ENCODE measurements at places on chromosomes 16 and 17.

DNA sequence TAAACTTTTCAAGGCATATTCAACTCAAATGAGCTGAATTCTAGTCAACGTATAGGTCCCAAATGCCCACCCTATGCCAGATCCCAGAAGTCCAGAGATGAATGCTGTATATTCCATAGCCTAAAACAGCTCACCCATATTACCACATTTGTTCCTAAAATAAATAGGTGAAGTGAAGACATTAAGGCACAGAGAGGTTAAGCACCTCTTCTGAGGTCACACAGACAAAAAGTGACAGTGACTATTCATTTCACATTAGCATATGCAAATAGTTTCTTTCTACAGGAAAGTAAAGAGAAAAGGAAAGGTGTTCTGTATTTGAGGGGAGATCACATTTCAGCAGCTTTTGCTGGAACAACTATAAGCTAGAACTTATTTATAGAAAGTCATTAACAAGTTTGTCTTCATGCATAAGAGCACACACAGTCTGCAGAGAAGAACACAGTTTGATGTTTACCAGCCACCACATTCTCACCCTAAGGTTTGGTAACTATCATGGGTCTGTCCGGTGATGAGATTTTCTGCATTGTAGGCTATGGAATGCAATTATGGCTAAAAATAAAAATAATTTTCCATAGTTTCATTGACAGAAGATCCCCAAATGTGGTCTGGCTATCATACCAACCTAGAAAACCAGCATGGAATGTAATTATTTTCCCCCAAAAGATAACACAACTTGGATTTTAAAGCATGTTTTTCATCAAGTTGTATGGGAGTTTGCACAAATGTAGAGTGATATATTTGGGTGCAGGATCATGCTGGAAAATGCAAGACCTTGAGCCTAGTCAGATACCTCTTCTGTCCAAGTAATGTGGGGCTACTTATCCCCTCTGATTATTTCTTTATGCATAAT, 402.1 kb downstream of the UTP18 start:
- DNase-seq: no peak

DNA sequence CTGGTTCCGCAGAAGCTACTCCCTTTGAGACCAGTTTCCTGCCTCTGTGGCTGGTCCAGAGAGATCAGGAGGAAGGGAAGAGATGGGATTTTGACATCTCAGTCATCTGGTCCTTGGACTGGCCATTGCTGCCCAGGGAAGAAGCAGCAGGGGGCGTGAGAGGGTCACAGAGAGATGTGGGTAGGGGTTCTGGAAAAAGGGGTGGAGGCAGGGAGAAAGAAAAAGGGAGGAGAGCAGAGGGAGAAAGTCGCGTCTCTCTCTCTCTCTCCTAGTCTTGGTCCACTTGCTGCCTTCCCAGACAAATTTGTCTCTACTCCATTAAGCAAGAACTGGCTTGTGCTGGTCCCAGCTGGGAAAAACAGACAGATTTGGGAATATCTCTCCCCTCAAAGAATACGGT, 4.4 kb downstream of the SHBG start:
- DNase-seq: peak; percentile 84

- DNase-seq: no peak
These were observed 259.4 kb upstream of the TNRC6C start for GRCh38 chr17:77698903-77699623.

GRCh38 chr16:52603015-52603414, 56.1 kb upstream of the TOX3 start:
- DNase-seq: no peak

GRCh38 chr17:40281663-40282062, 6.0 kb upstream of the CDC6 start:
- DNase-seq: no peak
